ENCODE measurements at places on chromosomes 11 and 22.

DNA sequence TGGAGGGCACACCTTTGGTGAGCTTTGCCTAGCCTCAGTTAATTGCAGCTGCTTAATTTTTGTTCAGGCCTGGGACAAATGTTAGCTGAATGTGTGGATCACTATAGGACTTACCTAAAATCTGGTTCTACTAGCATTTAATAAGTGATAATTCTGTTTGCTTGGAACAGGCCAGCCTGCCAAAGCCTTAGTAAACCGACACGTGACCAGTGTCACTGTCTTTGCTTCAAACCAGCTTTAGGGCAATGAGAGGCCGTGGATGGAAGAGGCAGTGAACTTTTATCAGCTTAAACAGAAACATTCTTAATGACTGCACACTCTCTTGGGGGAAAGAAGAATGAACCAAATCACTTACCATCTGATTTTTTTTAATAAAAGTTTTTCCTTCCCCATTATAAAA, 10.8 kb downstream of the PARVA start:
- DNase-seq: no peak

GRCh38 chr11:129766898-129767604, 48.6 kb upstream of the TMEM45B start:
- no peak for DNase-seq

DNA sequence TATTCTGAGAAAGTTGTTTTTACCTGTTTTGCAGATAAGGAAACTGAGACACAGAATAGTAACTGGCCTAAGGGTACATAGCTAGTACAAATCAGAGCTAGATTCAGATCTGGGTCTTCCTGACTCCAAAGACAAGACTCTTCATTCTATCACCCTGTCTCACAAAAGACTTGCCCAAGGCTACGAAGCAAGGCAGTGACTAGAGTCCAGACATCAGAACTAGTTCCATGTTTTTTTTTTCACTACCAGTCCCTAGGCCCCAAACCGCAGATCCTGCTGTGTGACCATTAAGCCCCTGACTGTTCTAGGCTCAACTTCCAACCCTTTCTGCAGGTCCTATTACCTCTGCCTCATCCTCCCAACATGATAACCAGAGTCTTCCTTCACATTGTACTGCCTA, 1.5 kb downstream of the BACE1-AS start:
- DNase-seq: no peak

GRCh38 chr11:115181538-115181937, 322.7 kb downstream of the CADM1 start:
- DNase-seq: no peak

DNA sequence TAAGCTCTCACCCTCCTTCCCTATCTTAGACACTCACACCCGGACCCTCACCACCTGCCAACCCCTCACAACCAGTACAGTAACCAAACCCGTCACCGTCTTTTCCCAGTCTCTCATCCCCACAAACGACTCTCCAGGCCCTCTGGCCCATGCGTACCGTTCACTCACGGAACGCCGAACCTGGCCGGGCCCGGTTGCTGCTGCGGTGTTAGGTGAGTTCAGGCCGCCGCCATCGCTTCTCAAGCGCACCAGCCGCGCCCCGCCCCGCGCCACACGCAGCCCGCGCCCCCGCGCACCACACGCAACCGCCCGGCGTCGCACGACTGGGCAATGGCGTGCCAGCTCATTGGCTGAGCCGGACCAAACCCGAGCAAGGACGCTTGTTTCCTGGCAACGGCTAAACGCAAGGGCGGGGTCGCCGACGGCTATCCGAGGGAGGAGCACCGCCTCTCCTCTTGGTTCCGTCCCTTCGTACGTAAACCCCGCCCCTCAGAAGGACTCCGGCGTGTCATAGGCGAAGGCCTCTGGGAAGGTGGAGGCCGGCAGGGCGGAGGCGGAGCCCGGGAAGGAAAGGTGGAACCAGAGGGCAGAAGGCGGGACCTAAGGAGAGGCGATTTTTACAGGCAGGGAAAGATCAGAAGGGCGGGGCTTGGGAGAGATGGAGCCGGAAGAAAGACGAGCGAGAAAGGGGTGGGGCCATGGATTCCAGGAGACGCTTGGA, at the start of gene FHIP1B:
FHIP1B (minus strand) TSS at position 250 of the 721 bp plus-strand sequence. CDS start 10,120 bp downstream, outside the sequence.
- DNase-seq: peak; percentile 100

GRCh38 chr22:27424319-27424718, 377.2 kb downstream of the MN1 start:
- no peak for DNase-seq

GRCh38 chr11:67630943-67631331, 1.2 kb upstream of the NUDT8 start:
- no peak for DNase-seq

DNA sequence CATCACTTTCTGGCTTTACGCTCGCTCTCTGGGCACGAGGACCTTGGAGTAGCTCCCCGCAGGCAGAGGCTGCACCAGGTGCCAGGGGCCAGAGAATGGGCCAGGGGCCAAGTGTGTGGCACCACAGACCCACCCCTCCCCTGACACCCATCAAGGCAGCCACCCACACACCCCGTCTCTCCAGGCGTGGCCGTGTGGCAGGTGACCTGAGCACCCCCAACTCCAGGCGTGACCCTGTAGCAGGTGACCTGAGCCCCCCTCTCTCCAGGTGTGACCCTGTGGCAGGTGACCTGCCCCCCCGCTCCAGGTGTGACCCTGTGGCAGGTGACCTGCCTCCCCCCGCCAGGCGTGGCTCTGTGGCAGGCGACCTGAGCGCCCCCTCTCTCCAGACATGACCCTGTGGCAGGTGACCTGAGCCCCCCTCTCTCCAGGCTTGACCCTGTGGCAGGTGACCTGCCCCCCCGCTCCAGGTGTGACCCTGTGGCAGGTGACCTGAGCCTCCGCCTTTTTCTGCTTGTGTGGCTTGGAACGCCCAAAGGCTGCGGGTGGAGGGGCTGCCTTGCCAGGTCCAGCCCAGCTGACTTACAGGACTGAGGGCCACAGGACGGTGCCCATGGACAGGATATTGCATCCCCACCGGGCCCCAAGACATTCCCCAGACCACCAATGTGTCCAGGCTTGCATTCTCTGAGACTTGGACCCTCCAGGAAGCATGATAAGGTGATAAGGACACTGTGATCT, 667.2 kb downstream of the BRD1 start:
- DNase-seq: no peak

GRCh38 chr11:15695096-15695721, 580.5 kb downstream of the INSC start:
- no peak for DNase-seq

- no peak for DNase-seq
These were observed 22.9 kb upstream of the MRPL17 start for GRCh38 chr11:6705905-6706535.

DNA sequence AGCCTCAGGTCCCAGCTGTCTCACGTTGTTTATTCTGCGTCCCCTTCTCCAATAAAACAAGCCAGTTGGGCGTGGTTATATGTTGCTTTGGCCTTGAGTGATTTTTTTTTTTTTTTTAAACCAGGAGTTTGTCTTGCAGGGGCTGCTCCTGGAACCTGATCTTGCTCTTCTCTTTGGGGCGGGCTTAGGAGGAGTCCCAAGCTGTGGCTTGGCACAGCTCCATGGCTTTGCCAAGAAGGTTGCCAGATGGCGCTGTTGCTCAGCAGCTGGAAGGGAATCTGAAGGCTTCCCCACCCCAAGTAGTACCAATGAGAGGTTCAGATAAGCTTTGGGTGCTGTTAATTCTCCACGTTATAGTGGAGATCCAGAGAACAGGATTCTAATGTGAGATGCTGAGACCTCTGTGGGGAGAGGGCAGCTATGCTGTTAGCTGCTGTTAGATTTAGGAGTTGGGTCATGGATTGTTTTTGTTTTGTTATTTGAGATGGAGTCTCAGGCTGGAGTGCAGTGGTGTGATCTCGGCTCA, 2.0 kb upstream of the FERMT3 start:
- peak; percentile 50 for DNase-seq

DNA sequence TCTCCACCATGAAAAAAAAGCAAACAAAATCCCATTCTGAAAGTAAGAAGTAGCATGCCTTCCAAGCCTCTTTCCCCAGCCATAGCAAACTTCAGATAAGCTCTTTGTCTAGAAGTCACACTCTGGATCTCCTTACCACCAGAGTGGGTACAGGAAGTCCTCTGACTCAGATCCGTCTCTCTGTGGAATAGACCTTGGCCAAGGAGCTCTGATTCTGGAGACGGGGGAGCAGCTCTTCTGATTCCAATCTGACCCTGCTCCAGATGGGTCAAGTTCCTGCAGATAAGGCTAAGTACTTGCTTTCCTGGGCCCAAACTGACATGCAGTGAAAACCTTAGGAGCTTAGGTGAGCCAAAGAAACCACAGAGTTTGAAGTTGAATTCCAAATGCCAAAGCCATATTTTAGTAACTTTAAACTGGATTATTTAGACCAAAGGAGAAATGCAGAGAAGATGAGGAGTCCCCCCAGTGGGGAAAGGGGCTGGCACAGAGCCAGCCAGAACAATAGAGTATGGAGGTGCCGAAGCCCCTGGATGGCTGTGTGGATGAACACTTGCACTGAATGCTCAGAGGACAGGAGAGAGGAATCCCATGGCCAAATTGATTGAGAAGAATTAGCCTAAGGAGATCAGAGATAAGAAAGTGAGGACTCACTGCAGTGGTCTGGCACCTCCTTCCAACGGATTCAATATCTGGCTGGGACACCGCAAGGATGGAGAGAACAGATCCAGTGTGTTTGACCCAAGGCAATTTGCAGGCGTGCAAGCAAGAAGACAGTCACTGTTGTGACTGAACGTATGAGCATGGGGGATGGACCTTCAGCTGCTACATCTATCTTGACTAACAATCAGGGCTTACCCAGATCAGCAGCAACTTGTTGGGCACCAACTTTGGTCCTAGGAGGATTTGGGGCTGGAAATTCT, 54.9 kb downstream of the ENDOD1 start:
- no peak for DNase-seq

DNA sequence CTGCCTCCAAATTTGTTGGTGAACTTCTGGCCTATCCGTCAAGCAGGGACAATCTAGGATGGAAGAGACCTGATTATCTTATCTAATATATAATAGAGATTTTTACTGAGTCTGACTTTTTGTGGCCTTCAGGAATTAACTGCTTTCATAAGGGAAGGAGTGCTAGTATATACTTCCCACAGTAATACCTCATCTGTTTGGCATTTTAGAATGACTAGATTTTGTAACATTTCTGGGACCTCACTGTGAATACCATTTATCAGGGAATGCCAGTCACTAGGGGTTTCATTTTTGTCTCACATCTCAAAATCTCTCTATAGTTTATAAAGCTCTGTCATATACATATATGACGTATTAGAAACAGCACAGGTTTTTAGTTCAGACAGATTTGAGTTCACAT, 114.3 kb downstream of the INSC start:
- no peak for DNase-seq

DNA sequence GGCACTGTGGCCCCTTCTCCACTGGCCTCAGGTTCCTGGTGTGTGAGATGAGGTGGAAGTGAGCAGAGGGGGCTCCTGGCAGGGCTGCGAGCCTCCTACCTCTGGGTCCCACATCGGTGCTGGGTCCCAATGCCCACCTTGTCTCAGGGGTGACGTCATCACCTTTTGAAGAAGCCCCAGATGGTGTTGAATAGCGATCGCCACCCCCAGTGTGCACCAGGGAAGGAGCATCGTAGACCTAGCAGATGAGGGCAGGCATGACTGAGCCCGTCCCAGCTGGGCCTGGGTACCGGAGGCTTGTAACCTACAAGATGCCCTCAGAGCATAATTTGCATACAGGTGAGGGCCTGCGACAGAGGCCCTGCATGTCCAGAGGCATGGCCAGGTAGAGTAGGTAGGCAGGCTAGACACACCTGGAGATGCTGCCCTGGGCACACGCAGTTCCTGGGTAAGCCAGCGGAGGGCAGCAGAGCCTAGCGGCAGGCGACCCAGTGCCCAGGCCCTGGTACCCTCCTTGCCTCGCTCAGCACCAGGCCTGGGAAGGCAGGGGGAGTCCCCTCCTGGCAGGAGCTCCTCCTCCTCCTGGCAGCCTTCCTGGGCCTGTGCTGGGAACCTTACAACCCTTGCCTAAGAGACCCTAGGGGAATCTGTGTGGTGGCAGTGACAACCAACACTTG, 52.5 kb downstream of the TPCN2 start:
- peak; percentile 60 for DNase-seq

DNA sequence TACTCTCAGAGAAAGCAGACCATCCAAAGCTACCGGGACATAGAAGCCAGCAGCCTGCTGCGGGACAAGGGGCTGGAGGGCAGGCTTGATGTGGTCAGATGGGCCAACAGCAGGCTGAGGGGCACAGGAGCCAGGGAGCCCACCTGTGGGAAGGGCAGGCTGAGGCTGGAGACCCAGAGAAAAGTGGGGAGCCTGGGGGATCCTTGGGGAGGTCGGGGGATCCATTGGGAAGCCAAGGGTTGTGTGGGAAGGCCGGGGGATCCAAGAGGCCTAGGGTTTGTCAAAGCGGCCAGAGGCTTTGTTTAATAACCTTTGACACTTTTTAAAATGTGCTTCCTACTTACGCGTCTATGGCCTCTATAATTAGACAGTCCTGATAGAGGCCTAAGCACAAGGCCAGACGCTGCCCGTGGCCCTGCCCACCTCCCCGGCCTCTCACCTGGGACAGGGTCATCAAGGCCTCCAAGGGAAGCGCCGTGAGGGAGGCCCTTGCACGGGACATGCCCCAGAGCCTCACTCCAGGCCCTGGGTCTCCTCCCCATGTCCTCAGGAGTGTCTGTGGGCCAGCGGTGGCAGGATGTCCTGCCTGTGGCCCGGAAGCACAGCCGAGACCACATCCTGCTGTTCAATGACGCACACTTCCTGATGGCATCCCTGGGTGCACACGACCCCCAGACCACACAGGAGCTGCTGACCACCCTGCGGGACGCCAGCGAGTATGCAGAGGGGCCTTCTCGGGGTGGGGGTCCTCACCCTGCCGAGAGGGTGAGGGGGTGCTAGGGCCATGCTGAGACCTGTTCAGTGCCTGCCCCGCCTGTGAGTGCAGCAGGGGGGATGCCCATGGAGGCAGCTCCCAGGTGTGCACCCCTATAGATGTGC, 8.6 kb upstream of the GTSE1 start:
- DNase-seq: no peak
